ENCODE measurements at places on chromosomes 13 and 19.

- DNase-seq = peak; percentile 94
Measured at GRCh38 chr19:16371540-16371986, 46.9 kb downstream of the KLF2 start.

DNA sequence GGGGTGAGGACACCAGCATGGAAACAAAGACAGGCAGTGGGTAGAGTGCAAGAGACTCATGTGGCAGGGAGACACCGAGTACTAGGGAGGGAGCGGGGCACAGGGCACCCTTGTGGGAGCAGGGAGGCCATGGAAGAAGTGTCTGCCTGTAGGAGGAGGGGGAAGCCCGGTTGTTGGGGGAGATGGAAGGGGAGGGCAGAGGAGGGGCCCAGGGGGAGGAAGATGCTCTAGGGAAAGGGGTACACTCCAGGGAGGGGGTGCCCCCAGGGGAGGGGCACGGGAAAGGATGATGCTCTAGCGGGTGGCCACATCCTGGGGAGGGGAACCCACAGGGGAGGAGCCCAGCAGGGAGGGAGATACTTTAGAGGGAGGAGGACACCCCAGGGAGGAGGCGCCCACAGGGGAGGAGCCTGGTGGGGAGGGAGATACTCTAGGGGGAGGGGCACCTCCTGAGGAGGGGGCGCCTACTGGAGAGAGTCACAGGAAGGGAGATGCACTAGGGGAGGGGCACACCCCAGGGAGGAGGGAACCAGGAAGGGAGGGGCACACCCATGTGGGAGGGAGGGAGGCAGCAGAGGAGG lies 24.9 kb downstream of the CPAMD8 start:
- peak; percentile 93 for DNase-seq

DNA sequence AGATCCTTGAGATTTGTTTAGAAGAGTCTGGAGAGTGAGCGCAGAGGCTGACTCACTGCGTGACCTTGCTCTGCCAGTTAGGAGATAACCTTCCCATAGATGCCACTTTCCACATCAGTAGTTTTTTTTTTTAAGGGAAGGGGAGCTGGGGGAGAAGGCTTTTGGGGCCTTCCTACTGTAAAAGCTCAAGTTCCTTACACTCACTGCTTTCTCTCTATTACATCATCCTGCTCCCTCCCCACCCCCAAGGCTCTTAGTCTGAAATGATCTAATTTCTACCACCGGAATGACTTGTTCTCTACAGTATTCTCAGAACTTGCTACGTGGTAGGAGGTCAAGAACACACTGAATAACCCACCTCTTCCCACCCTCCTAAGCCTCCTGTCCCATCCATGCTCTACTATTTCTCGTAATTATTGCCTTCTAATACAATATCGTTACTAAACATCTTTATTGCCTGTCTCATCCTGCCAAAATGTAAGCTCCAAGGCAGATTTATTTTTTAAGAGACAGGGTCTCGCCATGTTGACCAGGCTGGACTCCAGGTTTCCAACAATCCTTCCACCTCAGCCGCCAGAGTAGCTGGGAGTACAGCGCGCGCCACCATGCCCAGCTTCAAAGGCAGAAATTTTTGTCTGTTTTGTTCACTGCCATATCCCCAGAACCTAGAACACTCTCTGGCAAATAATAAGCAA lies 1.2 kb downstream of the LONP1 start:
- DNase-seq = no peak

- peak; percentile 46 for DNase-seq
Measured at GRCh38 chr19:1651568-1652291, 685 bp downstream of the TCF3 start.

Measured in CD4-positive, alpha-beta T cell treated with Interleukin-10 for 1 hour (primary cell).